ENCODE measurements at places on chromosomes 2 and 18. TPM values are rescaled to one million over a fixed set of nuclear protein-coding genes. Genes with fewer than 3 reads are reported as not detected.

The DUSP19 gene
- total RNA-seq: 0.92 TPM

The SLC30A3 gene
- total RNA-seq: 0.23 TPM

The TEX44 gene
- total RNA-seq: not detected

The TMEM198 gene
- 0.69 TPM for total RNA-seq

The CCDC68 gene
- 0.29 TPM for total RNA-seq

The TMEM178A gene
- total RNA-seq: 0.32 TPM

The RFX8 gene
- 2.8 TPM for total RNA-seq

The TANC1 gene
- total RNA-seq: 0.52 TPM

The SKOR2 gene
- not detected for total RNA-seq

DNA sequence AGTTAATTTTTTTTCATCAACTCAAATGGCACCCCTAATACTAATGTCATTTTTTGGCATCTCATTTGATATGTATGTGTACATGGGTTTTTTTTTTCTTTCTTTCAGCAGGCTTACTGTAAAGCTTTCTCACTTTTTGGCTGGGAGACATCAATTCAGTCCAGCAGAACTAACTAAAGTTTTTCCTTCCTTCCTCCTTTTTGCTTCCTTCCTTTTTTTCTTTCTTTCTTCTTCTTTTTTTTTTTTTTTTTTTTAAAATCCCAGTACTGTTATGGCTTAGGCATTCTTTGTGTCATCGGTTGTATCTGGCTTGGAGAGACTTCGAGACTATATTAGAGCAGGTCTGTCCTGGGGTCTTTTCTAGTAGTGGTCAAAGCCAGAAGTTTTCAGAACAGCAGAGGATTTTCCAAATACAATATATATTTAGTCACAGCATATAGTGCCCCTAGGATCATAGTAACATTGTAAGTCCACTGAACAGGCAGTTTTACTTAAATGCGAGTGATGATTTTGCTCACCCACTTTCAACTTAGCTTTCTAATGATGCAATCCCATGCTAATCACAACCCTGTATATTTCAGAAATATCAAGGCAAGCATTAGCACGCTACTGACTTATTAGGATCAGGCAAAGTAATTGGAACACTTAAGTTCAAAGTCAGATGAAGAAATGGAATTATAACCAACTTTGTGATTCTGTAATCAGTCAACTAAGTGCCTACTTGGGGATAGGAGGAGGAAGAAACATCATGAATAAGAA, 4.0 kb downstream of the KLHL29 start:
- no peak overlapping the region for H3K27ac ChIP-seq
- no peaks in the 10 kb centered on the region for H3K36me3 ChIP-seq
- H3K27me3 ChIP-seq: peaks cover 68% of the 10 kb centered on the region
- DNase-seq: no peak

GRCh38 chr18:13539843-13540476, 186.4 kb downstream of the FAM210A start:
- DNase-seq: no peak
- H3K27me3 ChIP-seq: no peaks in the 10 kb centered on the region
- H3K4me1 ChIP-seq: peaks cover 41% of the 10 kb centered on the region
- no peak overlapping the region for H3K4me3 ChIP-seq
- peaks cover 4% of the 10 kb centered on the region for H3K36me3 ChIP-seq

- H3K27me3 ChIP-seq: peaks cover 46% of the 10 kb centered on the region
- DNase-seq: no peak
- H3K4me3 ChIP-seq: peak overlapping the region; percentile 51
- H3K4me1 ChIP-seq: peaks cover 18% of the 10 kb centered on the region
- H3K27ac ChIP-seq: no peak overlapping the region
Observed at GRCh38 chr18:5543036-5543680, 639 bp downstream of the EPB41L3 start.

DNA sequence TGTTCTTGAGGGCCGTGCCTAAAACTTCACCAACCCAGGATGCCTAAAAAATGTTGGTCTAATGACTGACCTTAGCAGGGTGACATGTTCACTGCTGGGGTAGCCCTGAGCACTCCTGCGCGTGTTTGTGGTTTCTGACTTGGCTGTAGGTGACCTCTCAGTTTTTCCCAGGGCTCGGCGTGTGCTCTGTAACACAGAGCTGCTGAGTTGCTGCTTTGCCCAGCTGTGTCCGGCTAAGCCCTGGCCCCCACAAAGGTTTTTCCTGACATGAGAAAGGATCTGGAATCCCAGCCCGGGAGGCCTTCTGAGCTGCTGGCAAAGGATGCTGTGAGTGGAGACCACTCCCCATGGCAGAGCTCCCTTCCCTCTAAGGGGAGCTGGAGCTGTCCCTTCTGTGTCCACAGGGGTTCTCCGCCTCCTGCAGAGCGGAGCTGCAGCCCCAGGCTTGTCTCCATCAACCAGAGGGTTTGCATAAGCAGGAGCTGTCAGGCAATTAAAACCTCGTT, 52.7 kb downstream of the CRIM1 start:
- no peak overlapping the region for H3K27ac ChIP-seq
- H3K4me1 ChIP-seq: no peaks in the 10 kb centered on the region
- no peaks in the 10 kb centered on the region for H3K36me3 ChIP-seq
- no peak overlapping the region for H3K4me3 ChIP-seq

GRCh38 chr18:21489919-21490495, 110.5 kb downstream of the ESCO1 start:
- no peaks in the 10 kb centered on the region for H3K36me3 ChIP-seq
- H3K27me3 ChIP-seq: peaks cover 4% of the 10 kb centered on the region
- no peak overlapping the region for H3K27ac ChIP-seq
- no peaks in the 10 kb centered on the region for H3K4me1 ChIP-seq
- DNase-seq: no peak

DNA sequence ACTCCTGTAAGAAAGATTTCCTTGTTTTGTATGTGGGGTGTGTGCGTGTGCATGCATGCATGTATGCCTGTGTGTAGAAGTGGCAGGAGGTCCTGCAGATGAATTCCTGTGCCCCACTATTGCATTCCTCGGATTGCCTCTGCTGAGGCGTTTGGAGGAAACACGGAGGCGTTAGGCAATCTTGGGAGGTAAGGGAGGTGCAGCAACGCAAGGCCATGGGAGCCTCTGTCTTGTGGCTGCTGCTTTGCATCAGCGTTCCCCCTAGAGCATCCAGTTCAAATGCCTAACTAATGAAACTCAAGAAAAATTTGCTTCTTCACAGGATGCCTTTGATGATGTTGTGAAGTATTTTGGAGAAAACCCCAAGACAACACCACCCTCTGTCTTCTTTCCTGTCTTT, 80.0 kb downstream of the PRPF40A start:
- DNase-seq: no peak
- H3K36me3 ChIP-seq: no peaks in the 10 kb centered on the region
- no peaks in the 10 kb centered on the region for H3K4me1 ChIP-seq
- H3K27me3 ChIP-seq: peaks cover 3% of the 10 kb centered on the region
- H3K4me3 ChIP-seq: no peak overlapping the region

GRCh38 chr2:159807183-159808031, 9.4 kb upstream of the CD302 start:
- H3K4me1 ChIP-seq: no peaks in the 10 kb centered on the region
- peaks cover 25% of the 10 kb centered on the region for H3K36me3 ChIP-seq
- H3K27ac ChIP-seq: no peak overlapping the region
- H3K27me3 ChIP-seq: no peaks in the 10 kb centered on the region

- peaks cover 12% of the 10 kb centered on the region for H3K36me3 ChIP-seq
- H3K27ac ChIP-seq: no peak overlapping the region
- DNase-seq: no peak
- no peak overlapping the region for H3K4me3 ChIP-seq
Observed at GRCh38 chr2:121565389-121566250, 34.9 kb downstream of the RNU4ATAC start.

DNA sequence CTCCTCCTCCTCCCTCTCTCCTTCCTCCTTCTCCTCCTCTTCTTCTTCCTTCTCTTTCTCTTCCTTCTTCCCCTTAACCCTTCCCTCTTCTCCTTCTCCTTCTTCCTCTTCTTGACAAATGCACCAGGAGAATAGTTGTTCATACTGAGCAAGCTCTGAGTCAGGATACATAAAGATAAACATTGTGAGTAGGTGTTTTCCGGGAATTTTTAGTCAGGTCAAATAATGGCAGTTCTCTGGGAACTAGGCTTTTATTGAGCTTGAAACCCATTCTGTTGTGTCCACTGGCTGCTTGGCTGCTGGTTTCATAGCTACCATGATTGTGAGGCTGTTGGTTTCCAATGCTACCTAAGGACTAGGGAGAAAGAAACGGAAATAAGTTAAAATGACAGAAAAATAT, 1144.7 kb upstream of the DDX18 start:
- H3K4me3 ChIP-seq: no peak overlapping the region
- no peaks in the 10 kb centered on the region for H3K4me1 ChIP-seq
- H3K27me3 ChIP-seq: no peaks in the 10 kb centered on the region
- no peaks in the 10 kb centered on the region for H3K36me3 ChIP-seq
- no peak overlapping the region for H3K27ac ChIP-seq

DNA sequence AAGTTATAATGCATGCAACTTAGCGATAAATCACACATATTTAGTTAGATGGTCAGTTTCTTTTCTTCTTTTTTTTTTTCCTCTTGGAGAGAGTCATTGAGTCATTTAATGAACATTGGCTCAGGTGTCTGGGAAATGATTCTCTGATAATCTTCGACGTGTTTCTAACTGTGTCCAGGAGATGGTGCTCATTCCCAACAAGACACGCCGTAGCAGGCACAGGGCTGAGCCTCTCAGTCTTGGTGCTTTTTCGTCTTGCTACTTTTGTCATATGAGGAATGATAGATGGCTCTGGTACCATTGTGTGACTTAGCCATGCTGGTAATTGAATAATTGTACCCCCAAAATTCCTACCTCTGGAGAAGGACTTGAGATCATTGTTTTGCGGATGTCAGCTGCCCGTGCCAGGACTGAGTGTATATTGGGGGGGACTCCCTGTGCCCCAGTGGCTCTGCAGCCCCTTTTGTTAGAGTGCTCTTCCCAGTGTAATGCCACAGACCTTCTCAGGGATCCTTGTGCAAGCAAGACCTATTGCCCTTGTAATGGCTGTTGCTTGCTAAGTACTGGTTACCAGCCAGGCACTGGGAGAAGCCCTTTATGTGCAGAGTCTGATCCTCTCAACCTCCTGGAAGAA, 107.6 kb upstream of the CYRIA start:
- H3K4me1 ChIP-seq: no peaks in the 10 kb centered on the region
- H3K4me3 ChIP-seq: no peak overlapping the region
- no peak for DNase-seq

GRCh38 chr2:21646345-21646744, 522.6 kb downstream of the TDRD15 start:
- H3K36me3 ChIP-seq: no peaks in the 10 kb centered on the region
- no peak overlapping the region for H3K4me3 ChIP-seq
- no peak overlapping the region for H3K27ac ChIP-seq
- H3K27me3 ChIP-seq: no peaks in the 10 kb centered on the region
- no peak for DNase-seq

- H3K4me3 ChIP-seq: no peak overlapping the region
- H3K4me1 ChIP-seq: no peaks in the 10 kb centered on the region
- H3K27ac ChIP-seq: no peak overlapping the region
- H3K36me3 ChIP-seq: no peaks in the 10 kb centered on the region
Observed at GRCh38 chr2:176597916-176598315, 328.7 kb downstream of the MTX2 start.

DNA sequence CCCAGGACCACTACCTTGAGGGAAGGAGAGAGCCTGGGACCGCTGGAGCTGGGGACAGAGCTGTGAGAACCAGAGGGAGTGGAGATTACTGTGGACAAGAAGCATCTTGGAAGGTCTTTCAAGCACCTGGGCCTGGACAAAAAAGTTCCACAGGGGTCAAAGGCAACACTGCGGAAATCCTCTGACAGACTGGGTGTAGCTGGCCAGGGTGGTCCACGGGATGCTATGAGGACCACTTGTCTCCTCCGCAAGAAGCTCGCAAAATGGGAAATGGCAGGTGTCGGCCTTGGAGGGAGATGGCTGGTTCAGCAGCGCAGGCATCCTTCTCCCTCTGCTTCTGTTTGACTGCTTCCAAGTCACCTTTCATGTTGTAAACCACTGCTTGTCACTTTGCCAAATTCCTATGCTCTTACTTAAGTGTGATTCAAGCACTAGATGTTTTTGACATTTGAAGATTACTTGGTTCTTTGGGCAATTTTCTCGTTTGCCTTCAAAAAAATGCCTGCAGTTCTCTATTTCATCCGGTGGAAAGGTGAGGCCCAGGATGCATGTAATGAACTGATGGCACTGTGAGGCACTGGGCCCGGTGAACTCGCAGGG, 27.7 kb downstream of the KLHL29 start:
- no peak for DNase-seq
- H3K27me3 ChIP-seq: peaks cover 4% of the 10 kb centered on the region
- H3K36me3 ChIP-seq: no peaks in the 10 kb centered on the region
- no peak overlapping the region for H3K4me3 ChIP-seq

- no peak overlapping the region for H3K27ac ChIP-seq
- no peak overlapping the region for H3K4me3 ChIP-seq
- no peaks in the 10 kb centered on the region for H3K27me3 ChIP-seq
- no peaks in the 10 kb centered on the region for H3K36me3 ChIP-seq
Observed at GRCh38 chr18:30103881-30104280, 938.7 kb downstream of the DSC3 start.

GRCh38 chr2:162521871-162522650, 178.1 kb downstream of the GCA start:
- no peaks in the 10 kb centered on the region for H3K4me1 ChIP-seq
- H3K36me3 ChIP-seq: no peaks in the 10 kb centered on the region
- no peak overlapping the region for H3K4me3 ChIP-seq
- no peak overlapping the region for H3K27ac ChIP-seq

GRCh38 chr2:111657351-111657975, 226.5 kb downstream of the ANAPC1 start:
- H3K27ac ChIP-seq: no peak overlapping the region
- H3K36me3 ChIP-seq: no peaks in the 10 kb centered on the region
- H3K27me3 ChIP-seq: peaks cover 30% of the 10 kb centered on the region
- no peak for DNase-seq
- H3K4me1 ChIP-seq: peaks cover 10% of the 10 kb centered on the region
- H3K4me3 ChIP-seq: no peak overlapping the region

DNA sequence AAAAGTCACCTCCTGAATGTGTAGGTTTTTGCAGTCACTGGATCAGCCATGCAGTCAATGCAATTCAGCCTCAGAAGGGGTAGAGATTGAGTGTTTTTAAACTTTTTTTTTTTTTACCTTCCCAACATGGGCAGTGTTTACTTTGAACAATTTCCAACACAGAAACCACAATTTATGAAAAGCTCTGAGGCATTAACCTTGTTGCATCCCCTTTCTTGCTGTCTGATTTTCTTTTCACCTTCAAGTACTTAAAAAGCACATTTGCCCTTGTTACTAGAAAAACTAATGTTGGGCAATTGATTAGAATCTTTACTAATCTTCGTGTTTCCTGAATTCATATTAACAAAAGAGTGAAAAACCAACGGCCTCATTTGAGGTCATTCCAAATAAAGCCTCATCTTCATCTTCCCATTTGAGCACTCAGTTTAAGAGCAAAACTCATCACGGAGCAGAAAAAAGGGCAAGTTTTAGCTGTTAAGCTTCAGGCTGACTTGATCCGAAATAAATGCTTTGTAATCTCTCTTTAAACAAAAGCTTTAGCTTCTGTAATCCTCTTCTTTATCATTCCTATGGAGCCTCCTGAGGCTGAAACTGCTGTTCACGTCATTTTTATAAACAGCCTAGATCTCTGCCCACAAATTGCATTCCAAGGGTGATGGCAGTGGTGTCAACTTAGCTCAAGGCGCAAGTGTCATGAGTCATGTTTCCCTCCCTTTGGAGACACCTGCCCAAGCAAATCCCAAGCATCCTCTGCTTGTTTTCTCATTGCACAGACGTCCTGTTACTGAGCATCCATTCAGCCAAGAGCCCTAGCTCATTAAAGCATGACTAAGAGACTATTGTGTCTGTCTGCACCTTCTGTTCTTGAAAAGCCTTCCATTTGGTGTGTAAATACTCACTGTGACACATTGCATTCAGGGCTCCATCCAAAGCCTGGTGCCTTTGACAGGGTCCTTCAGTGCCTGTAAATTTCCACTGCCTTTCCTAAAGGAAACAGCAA, 107.7 kb downstream of the HNMT start:
- no peak overlapping the region for H3K4me3 ChIP-seq
- no peaks in the 10 kb centered on the region for H3K4me1 ChIP-seq
- no peak for DNase-seq
- H3K27me3 ChIP-seq: no peaks in the 10 kb centered on the region
- H3K27ac ChIP-seq: no peak overlapping the region
- no peaks in the 10 kb centered on the region for H3K36me3 ChIP-seq
